ENCODE measurements at places on chromosomes 5 and 9. TPM values are rescaled to one million over a fixed set of nuclear protein-coding genes. Genes with fewer than 3 reads are reported as not detected.

GRCh38 chr9:133950629-133951111, 41.5 kb downstream of the VAV2 start:
- H3K27ac ChIP-seq = no peak overlapping the region
- H3K36me3 ChIP-seq = no peaks in the 10 kb centered on the region
- no peak overlapping the region for H3K4me3 ChIP-seq
- no peak for DNase-seq
- H3K27me3 ChIP-seq = no peaks in the 10 kb centered on the region
- peaks cover 5% of the 10 kb centered on the region for H3K4me1 ChIP-seq

DNA sequence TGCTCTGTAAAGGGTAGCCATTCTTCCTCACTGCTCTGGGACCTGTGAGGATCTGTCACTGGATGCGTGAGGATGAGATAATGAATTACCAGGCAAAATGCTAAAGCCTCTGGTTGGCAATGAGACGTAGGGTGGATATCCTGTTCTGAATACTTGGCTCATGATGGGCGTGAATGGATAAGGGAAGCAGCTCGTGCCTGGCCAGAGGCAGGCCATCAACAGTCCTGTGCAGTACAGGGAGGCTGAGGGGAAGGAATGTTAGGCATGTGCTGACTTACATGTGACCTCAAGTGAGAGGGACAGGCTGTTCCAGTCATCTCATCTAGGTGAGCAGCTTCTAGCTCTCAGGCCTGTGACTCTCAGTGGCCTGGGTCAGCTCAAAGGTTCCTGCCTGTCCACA, 172.8 kb downstream of the CARTPT start:
- H3K27me3 ChIP-seq = peaks cover 13% of the 10 kb centered on the region
- H3K4me1 ChIP-seq = no peaks in the 10 kb centered on the region
- no peak overlapping the region for H3K4me3 ChIP-seq
- H3K27ac ChIP-seq = no peak overlapping the region
- DNase-seq = peak; percentile 29

DNA sequence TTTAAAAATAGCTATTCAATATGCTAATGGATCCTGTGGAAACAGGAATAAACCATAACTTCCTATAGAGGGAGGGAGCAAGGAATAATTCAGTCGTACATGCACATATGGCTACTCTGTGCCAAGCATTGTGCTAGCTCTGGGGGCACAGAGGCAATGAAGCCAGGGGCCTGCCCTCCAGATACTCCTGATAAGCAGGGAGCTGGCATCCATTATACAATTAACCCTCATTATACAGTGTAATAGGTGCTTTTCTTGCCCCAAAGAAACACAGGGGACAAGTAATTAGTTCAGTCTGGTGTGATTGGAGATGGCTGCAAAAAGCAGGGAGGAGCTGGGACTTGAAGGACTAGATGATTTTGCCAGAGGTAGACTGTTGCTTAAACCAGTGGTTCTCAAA, 200.4 kb downstream of the SREK1 start:
- H3K27me3 ChIP-seq = peaks cover 11% of the 10 kb centered on the region
- H3K4me1 ChIP-seq = no peaks in the 10 kb centered on the region
- no peak overlapping the region for H3K27ac ChIP-seq
- no peak overlapping the region for H3K4me3 ChIP-seq
- no peaks in the 10 kb centered on the region for H3K36me3 ChIP-seq

GRCh38 chr5:97544240-97544639, 361.2 kb upstream of the RIOK2 start:
- H3K36me3 ChIP-seq = no peaks in the 10 kb centered on the region
- no peak for DNase-seq
- H3K27ac ChIP-seq = no peak overlapping the region
- H3K4me1 ChIP-seq = peaks cover 16% of the 10 kb centered on the region

CD74 gene
- 325 TPM for total RNA-seq

CCDC180 gene
- 1.9 TPM for total RNA-seq
